ENCODE measurements at places on chromosomes 3 and 15.

- DNase-seq, result no peak
Measured at GRCh38 chr3:32551087-32551486, 19.6 kb downstream of the DYNC1LI1 start.

GRCh38 chr3:2513986-2514385 is 415.3 kb downstream of the CNTN4 start:
- no peak for DNase-seq

DNA sequence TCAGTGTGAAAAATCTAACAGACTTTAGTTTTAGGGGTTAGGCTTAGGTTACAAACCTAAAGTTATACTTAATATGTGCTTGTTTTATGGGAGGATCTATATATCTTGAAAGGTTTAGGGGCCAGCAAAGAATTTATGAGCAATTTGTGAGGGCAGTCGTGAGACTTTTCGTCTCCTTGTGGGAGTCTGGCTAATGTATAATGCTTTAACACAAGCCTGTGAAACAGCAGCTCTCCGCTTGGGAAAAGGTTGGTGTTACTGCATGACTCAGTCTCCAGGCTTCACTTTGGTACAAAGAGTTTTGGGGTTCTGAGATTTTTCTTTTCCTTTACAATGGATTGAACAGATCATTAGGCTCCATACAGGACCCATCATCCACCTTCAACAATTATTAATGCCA is 79.0 kb upstream of the MFGE8 start:
- no peak for DNase-seq

DNA sequence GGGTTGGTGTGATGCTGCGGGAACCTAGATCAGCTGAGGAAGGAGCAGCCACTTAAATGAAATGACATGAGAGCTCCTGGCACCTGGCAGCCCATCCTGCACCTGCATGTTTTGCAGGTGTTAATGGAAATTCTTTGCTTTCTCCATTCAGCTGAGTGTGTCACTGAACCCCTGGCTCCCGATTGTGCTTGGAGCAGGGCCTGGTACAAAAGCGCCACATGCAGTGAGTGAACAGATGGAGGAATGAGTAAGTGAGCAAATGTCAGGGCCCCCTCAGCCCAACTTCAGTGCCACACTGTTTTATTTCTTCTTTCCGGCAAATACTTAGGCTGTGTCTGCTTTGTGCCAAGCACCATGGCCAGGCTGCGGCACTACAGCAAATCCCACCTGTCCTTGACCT is 132.2 kb downstream of the ASB7 start:
- DNase-seq, result no peak

- DNase-seq, result no peak
Measured at GRCh38 chr3:174216019-174216418, 643.1 kb upstream of the NAALADL2 start.

DNA sequence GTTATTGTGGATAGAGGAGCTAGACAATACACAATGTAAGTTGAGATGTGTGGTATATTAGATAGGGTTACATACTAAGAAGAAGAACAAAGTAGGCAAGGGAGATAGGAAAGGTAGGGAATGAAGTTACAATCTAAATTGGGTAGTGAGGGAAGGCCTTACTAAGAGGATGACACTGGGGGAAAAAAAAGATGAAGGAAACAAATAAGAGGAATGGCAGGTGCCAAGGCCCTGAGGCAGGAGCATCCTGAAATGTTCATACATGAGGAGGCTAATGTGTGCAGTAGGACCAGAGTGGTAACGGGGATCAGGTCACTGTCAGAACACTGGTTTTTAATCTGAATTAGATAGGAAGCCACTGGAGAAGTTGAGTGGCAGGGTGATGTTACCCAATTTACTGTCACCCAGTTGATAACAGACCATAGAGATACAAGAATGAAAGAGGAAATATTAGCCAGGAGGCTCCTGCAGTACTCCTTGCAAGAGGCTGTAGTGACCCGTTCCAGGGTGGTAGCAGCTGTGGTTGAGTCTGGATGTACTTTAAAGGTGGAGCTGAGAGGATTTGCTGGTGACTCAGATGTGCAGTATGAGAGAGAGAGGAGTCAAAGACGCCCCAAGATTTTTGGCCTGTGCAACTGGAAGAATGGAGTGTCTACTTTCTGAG is 14.4 kb downstream of the RTP1 start:
- DNase-seq, result no peak

GRCh38 chr3:4846543-4846942 is 132.7 kb upstream of the BHLHE40 start:
- no peak for DNase-seq

DNA sequence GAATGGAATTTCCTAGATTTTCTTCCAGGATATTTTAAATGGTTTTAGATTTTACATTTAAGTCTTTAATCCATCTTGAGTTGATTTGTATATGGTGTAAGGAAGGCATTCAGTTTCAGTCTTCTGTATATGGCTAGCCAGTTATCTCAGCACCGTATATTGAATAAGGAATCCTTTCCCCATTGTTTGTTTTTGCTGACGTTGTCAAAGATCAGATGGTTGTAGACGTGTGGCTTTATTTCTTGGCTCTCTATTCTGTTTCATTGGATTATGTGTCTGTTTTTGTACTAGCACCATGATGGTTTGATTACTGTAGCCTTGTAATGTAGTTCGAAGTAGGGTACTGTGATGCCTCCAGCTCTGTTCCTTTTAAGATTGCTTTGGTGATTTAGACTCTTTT is 325.7 kb upstream of the EPHA6 start:
- DNase-seq, result no peak

DNA sequence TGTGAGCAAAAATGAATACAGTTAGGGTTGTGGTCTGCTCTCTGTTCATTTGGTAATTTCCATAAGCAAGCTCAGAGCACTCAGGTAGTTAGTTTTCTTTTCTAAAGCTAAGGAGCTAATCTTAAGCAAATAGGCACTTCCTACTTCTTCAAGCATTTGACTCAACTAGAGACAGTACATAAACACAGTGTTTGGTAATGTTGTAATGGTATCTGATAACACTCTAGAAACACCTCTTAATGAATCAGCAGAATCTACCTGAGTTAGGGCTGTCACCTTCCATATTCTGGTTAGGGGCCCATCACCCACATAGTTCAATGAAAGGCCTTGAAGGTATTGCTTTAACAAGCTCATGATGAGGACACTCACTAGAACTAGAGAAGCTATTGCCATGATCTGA is 83.1 kb downstream of the PLCH1 start:
- no peak for DNase-seq

GRCh38 chr15:53110999-53111398 is 320.9 kb upstream of the ONECUT1 start:
- DNase-seq, result no peak

- DNase-seq, result no peak
Measured at GRCh38 chr3:98827221-98827920, 64.2 kb downstream of the ST3GAL6 start.

DNA sequence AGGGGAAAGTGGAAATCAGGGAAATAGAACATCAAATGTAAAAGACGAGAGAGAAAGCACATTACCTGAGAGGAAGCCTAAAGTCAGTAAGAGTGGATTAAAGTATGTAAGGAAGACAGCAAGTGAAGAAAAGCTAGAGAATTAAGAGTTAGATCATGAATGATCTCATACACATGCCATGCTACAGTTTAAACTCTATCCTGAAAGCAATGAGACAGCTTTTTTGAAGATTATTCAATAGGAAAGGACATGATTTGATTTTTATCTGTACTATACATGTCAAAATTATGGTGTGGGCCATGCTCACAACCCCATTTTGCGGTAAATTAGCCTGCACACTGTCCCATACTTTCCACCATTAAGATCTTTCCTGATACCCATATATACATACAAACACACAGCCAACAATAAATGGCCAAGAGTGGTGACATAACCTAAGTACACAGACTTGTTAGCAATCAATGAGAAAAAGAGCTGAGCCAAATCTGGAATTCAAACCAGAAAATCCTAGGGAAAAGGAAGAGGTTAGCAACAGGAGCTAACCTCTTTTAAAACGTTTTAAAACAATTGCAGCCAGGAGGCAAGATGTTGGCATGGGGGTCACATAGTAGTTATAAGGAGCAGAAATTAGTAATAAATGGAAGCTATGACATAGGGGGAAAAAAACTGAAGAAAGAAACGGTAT is 4.5 kb downstream of the MYO9A start:
- DNase-seq, result no peak

GRCh38 chr3:122923611-122924010 is 104.0 kb downstream of the SEMA5B start:
- DNase-seq, result no peak

- no peak for DNase-seq
Measured at GRCh38 chr3:194382892-194383223, 13.3 kb upstream of the LRRC15 start.

DNA sequence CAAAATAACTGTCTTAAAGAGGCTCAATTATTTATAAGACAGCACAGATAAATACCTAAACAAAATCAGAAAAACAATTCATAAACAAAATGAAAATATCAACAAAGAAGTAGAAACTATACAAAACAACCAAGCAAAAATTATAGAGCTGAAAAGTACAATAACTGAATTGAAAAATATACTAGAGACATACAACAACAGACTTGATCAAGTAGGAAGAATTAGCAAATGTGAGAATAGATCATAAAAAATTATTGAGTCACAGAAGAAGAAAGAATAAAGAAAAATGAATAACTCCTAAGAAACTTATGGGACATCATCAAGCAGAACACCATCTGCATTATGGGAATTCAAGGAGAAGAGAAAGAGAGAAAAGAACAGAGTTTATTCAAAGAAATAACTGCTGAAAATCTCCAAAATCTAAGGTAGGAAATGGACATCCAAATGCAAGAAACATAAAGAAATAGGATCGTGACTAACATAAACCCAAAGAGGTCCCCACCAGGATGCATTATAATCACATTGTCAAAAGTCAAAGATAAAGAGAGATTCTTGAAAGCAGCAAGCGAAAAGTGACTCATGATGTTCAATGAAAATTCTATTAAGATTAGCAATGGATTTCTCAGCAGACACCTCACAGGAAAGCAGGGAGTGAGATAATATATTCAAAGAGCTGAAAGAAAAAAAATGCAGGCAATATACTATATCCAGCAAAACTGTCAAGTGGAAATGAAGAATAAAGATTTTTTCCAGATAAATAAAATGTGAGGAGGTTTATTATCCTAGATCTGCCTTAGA is 85.9 kb downstream of the DCLK3 start:
- DNase-seq, result no peak

- no peak for DNase-seq
Measured at GRCh38 chr3:133490468-133491351, 82.8 kb upstream of the CDV3 start.

DNA sequence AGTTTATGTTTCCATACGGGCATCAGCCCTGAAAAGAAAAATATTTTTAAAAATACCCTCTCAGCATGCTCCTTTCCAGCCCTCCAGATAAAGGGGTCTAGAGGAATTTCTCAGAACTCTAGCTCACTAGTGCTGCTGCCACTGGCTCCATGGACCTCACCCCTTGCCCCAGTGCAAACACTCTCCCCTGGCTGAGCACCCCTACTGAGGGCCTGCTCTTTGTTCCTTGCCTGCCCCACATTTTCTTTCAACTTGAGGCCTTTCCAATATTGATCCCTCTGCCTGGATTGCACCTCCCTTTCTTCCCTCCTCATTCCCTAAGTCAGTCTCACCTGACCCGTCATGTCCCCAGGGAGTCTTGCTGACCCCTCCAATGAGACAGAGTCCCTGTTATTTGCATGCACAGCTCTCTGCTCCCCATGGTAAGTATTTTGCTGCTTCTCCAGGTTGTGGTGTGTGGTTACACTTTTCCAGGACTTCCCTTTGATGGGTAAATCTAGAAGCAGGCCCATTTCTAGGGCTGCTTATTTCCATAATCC is 196.5 kb downstream of the EPHB1 start:
- no peak for DNase-seq

GRCh38 chr3:188053710-188054380 is 100.1 kb upstream of the LPP start:
- DNase-seq, result no peak
